Posterior vena cava (tissue), 2 donors: ENCODE measurements at places on chromosomes 11 and 22. TPM values are rescaled to one million over a fixed set of nuclear protein-coding genes. Genes with fewer than 3 reads are reported as not detected.

The SCN2B gene
- 1.4 TPM for total RNA-seq

The PTPRCAP gene
- total RNA-seq: 2.5 TPM

The CALCA gene
- not detected for total RNA-seq

The PTGDR2 gene
- 0.14 TPM for total RNA-seq

The CD3G gene
- total RNA-seq: 0.57 TPM

The AP2A2 gene
- total RNA-seq: 117 TPM

The OOSP2 gene
- not detected for total RNA-seq

The SC5D gene
- total RNA-seq: 27.4 TPM

The CST6 gene
- not detected for total RNA-seq

The USP2 gene
- 17.3 TPM for total RNA-seq

The SMC1B gene
- not detected for total RNA-seq

The FXYD2 gene
- 3.6 TPM for total RNA-seq

The CRYBA4 gene
- not detected for total RNA-seq

The OR51B4 gene
- not detected for total RNA-seq
